ENCODE measurements at places on chromosomes 1 and 21.

DNA sequence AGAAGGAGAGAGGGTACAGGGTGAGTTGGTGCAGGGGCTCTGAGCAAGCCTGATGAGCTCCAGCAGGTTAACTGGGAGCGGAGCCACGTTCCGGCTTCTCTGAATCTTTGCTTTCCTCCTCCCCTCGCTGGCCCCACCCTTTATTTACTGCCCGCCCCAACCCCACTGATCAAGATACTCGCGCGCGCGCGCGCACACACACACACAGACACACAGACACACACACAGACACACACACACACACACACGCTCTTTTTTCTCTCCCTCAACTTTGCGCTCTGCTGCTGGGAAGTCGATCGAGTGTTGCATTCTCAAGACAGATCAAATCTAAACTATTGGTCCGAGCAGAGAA is at the start of gene GRIK1:
Gene GRIK1, minus strand, starts transcription at position 73 of the 352 bp plus-strand sequence.
- DNase-seq = no peak

- no peak for DNase-seq
Measured at GRCh38 chr1:89484092-89485038, 40.3 kb upstream of the LRRC8B start.

- no peak for DNase-seq
Measured at GRCh38 chr1:245241526-245242130, 86.8 kb downstream of the KIF26B start.

- no peak for DNase-seq
Measured at GRCh38 chr21:34603710-34604057, 11.2 kb downstream of the RCAN1 start.

DNA sequence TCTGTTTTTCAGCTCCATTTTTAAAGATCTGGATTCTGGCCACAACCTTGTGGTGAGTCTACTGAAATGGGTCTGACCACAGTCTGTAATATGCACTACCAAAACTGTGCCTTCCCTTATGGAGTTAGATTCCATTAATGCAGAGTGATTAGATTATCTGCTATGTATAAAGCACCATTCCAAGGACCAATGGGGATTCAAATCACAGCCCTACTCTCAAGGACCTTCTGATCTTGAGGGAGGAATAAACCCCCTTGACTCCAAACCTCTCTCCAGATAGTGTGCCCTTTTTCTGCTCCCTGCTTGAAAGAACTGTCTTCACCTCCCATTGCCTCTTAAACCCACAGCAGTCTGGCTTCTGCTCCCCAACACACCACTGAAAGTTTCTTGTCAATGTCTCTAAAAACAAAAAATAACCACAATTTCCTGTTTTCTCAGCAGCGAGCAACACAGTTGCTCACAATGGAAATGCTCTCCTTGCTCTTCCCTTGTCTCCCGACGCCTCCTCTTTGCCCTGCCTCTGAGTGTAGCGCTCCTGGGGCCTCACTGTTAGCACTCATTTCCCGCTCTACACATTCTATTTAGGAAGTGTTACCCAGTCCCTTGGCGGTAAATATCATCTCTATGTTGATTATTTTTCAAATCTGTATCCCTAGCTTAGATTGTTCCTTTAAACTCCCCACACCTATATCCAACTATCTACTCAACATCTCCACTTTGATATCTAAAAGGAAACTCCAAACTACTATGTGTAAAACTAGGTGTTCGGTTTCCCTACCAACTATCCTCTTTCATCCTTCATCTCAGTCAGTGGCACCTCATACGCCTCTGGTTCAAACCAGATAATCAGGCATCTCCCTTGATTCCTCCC is 13.6 kb downstream of the PCNX2 start:
- DNase-seq = no peak
